ENCODE measurements at places on chromosomes 2 and 18.
A peak's percentile ranks its signal among the peaks of the same experiment; 100 is the strongest.

- peak; percentile 72 for DNase-seq
Observed at GRCh38 chr2:237512774-237513466, 25.9 kb downstream of the MLPH start.

GRCh38 chr2:96961210-96961950 lies 25.0 kb downstream of the FAM178B start:
- no peak for DNase-seq

- no peak for DNase-seq
Observed at GRCh38 chr2:240431271-240431660, 4.2 kb upstream of the GPC1 start.

GRCh38 chr2:39435741-39436591 lies 1.1 kb downstream of the MAP4K3 start:
- DNase-seq = no peak

DNA sequence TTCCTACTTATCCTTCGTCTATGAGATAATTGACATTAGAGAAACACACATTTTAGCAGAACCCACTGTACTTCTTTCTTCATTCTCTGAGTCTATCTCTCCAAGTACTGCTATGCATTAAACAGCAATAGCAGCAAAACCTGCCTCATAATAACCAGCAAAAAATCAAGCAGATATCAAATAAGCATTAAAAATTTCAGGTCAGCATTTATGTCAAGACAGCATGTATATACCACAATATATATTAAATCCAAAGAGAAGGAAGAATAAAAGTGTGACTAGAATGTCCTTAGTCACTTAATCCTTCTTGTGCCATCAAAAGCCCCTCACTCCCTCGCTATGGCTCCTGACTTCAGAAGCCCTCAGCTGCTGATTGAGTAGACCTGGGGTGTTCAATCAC lies 131.3 kb downstream of the MGAT5 start:
- no peak for DNase-seq
